ENCODE measurements at places on chromosomes 1 and 21.

DNA sequence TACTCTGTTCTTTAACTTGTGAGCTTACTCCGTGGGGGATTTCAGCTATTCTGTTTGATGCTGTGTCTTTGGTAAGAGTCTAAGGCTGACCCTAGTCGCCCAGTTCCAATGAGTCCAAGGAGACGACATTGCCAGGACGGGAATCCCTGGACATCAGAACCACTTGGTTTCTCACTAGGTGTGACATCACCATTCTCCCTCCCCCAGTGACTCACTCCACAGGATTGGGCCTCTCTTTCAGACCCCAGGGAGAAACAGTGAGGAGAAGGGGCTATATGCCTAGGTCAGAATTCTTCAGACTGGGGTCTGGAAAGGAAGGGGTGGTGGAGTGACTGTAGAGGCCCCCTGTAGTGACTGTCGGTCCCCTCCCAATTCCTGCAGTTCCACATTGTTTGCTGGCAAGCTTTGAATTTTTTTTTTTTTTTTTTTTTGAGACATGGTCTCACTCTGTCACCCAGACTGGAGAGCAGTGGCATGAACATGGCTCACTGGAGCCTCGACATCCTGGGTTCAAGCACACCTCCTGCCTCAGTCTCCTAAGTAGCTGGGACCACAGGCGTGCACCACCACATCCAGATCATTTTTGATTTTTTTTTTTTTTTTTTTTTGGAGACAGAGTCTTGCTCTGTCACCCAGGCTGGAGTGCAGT lies 21.3 kb downstream of the ALPL start:
- DNase-seq: no peak

- DNase-seq: no peak
These were observed 18.4 kb upstream of the PTBP2 start for GRCh38 chr1:96703186-96703585.

- no peak for DNase-seq
These were observed 2.7 kb downstream of the PIK3CD start for GRCh38 chr1:9654051-9654833.

DNA sequence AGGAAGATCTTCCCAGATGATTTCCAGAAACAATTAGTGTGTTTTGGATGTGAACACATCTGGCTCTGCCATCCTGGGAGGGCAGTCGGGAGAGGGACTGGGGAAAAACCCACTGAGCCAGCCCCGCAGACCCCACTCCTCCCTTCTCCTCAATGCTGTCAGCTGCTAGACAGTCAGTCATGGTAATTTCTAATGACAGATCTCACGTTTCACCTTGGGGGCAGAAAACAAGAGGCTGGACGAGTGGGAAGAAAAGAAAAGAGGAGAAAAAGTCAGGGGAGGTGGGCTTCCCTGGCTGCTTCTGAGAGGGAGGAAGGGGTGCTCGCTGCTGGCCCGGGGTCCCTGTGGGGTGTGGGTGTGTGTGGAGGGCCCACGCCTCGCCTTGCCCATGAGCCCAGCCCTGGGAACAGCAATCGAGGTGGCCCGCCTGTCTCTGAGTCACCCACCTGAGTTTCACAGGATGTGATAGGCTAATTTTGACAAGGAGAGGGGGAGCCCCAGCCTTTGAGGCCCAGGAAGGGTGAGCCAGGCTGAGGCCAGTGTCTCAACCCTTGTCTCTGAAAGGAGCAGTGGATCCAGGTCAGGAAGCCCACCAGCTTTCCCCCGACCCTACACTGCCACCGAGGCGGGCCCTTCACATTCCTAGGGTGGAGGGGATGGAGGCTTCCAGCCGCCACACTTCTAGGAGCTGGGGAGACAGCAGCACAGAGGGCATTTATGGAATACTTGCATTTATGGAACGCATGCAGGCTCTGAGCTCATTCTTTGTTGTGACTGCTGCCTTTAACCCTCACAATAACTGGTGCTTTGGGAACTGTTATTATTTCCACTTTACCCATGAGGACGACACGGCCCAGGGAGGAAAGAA lies 49.1 kb upstream of the IFNLR1 start:
- DNase-seq: no peak

DNA sequence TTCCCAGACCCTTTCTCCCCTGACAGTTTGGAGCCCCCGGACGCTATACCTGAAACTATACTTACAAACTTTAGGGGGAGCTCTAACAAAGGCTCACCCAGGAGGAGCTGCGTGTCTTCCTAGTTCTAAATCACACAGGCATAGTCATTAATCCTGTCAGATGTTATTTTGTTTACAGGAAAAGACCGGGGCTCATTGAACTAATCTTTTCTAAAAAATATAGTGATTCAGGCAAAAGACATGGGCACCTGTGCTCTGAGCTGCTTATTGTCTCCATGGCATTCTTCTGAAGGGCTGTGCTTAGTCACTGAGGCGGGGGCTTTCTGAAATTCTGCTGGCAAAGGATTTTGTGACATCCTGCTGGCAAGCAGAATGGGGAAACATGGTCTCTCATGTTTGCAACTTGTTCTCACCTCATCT lies 1577.0 kb downstream of the NCAM2 start:
- peak; percentile 51 for DNase-seq

GRCh38 chr1:163774978-163775620 lies 453.3 kb downstream of the NUF2 start:
- DNase-seq: no peak

- no peak for DNase-seq
These were observed 10.9 kb upstream of the METTL25B start for GRCh38 chr1:156717351-156717750.

DNA sequence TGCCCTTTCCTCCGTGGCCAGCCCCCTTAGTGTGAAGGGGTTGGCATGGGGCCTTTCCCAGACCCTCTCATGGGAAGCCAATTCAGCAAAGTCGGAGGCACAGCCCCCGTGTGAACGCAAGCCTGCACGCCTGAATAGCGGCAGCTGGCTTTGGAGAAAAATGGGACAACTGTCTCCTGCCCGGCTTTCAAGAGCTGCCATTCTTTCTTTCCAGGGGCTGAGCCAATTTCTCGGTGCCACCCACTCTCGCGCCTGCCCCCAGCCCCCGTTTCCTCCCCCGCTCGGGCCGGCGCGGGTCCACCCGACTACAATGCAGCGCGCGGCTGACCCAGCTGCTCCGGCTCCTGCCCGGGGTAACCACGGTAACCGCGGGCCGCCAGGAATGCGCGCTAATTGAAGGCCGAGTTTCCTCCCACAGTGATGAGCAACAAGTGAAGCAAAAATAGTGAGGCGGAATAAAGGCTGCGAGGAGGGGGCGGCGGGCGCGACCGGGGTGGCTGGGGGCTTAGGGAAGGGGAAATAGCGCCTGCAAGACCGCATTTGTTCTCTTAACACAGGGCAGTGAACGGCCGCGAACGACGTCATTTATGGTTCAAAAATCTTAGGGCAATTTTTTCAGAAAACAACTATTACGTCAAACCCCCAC lies 27.8 kb downstream of the ILDR2 start:
- DNase-seq: peak; percentile 59

DNA sequence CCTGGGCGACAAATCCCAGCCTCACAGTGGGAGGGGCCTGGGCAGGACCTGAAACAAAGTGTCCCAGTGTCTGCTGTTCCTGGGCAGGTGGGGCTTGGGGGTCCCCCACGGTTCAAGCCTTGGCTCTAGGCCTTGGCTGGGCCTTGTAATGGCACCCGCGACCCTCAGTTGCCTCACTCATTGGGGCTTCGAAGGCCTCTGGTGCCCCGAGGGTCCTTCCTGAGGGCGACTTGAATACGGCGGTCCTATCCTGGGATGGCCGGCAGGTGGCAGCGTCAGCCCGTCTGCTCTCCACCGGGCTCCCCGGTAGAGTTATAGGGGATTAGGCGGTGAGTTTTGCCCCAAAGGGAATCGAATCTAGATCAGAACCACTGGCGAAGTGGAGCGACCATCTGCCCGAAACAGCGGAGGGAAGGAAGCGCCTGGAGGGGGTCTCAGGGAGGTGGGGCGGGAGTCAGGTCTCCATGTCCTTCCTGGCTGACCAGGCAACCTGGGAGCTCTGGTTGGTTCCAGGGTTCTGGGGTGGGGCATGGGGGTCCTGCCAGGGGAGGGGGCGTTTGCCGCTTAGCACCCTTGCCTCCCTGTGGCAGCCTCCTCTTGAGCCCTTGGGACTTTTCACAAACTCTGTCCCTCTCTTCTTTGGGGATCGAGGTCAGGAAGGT lies 2.1 kb upstream of the PEX10 start:
- peak; percentile 52 for DNase-seq

All from NCI-H1105 (cell line).